Left cardiac atrium (tissue), 4 donors: ENCODE measurements at places on chromosomes 16 and 17. TPM values are rescaled to one million over a fixed set of nuclear protein-coding genes. Genes with fewer than 3 reads are reported as not detected.

DNA sequence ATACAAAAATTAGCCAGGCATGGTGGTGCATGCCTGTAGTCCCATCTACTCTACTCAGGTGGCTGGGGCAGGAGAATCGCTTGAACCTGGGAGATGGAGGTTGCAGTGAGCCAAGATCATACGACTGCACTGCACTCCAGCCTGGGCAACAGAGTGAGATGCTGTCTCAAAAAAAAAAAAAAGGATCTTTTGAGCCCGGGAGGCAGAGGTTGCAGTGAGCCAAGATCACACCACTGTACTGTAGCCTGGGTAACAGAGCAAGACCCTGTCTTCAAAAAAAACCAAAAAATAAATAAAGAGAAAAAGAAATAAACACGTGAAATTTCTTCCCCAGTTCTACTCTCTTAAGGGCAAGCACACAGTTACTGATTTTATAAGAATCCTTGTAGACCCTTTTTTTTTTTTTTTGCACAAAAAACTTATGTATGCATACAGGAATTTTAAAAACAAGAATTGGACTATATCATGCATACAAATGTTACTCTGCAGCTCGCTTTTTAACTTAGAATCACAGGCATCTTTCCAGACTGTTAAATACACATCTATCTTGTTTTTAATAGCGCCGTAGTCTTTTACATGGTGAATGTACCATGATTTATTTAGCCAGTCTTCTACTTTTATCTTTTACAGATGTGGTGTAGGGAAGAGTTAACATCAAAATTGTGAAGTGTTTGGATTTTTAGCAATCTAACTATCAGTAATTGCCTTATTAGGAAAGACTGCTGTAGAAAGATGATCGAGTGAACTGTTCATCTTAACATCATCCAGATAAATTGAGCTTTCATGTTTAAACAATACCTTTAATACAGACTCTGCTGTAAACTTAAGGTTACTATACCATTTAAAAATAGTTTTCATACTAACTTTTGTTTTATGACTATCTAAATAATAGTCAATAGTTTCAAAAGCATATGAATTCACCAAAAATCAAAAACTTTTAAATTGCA, 14.6 kb downstream of the CDH3 start:
- DNase-seq = no peak

DNA sequence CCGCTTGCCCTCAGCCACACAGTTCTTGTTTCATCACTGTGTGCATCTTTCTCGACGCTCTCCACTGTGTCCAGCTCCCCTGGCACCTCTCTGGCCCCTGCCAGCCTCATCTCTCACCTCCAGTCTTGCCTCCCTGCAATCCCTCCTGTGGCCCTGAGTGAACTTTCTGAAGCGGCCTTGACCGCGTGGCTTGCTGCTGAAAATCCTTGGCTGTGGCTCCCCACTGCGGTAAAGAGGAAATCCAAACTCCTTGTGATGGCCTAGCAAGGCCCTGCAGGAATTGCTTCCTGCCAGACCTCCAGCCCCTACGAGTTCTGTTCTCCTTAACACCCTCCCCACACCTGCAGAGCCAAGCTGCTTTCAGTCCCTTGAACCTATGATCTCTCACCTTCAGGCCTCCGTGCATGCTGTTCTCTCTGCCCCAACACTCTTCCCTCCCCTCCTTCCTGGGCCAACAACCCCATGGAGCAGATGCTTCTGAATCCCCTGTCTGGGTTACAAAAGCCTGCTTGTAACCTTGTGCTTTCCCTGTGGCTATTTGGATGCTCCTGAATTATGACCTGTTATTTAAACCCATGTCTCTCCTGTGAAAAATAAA, 33.6 kb upstream of the BRD7 start:
- no peak for DNase-seq

DNA sequence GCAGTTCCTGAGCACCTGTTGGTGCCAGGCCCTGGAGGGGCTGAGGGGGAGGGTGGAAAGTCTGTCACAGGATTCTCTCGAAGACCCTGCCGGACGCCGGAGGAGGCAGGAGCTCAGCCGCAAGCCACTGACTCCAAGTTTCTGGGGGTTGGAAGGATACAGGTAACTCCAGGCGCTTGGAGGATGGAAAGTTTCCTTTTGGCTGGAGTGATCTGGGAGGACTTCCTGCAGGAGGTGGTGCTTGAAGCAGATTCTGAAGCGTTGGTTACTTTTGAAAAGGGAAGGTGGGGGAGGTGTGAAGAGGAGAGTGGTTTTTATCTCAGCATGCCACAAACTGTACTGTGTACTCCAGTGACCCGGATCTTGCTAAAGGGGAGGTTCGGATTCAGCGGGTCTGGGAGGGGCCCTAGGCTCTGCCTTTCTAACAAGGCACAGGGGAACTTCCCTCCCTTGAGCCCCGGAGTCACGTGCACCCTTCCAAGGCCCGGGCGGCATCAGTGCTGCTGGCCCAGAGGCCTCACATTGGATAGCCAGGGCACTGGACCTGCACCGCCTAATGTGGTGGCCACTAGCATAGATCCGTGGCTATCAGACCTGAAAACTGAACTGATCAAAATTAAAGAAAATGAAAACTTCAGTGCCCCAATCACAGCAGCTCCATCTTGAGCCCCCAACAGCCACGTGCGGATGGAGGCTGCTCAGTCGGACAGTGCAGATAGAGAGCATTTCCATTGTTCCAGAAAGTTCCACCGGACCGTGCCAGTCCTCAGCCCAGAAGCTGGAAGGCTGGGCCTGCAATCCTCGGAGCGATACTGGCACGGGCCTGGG, 42.2 kb upstream of the GSE1 start:
- DNase-seq = peak; percentile 56

DNA sequence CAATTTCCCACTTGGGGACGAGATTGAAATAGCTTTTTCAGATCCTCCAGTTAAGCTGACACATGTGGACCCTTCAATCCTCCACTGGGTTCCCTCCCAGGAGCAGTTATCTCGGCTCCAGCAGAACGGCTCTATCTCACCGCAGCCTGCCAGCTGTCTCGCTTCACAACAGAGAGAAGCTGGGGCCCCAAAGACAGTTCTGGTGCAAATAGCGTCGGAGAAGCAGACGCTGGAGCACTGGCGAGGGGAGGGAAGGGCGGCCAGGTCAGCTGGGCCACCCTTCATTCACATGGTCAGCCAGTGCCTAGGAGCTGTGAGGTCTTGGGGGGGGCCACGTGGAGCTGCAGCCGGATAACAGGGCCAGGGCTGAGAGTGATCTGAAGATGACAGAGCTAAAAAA, 141.3 kb upstream of the SDK2 start:
- no peak for DNase-seq

DNA sequence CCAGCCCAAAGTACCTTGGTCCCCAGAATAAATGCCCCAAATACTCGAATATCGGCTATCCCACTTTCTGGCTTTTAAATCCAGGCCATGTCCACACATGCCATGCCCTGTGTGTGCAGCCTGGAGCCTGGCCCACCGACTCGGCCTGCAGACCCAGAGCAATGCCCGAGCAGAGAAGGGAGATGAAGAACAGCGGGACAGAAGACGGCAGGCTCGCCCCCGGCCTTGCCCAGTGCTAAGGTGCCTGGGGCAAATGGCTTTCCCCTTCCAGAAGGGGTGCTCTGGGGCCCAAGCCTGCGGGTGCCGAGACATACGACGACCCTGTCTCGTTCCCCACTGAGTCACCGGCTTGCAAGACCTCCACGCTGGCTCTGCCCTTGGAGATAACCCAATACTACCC, 8.0 kb downstream of the CLUH start:
- DNase-seq = peak; percentile 19

DNA sequence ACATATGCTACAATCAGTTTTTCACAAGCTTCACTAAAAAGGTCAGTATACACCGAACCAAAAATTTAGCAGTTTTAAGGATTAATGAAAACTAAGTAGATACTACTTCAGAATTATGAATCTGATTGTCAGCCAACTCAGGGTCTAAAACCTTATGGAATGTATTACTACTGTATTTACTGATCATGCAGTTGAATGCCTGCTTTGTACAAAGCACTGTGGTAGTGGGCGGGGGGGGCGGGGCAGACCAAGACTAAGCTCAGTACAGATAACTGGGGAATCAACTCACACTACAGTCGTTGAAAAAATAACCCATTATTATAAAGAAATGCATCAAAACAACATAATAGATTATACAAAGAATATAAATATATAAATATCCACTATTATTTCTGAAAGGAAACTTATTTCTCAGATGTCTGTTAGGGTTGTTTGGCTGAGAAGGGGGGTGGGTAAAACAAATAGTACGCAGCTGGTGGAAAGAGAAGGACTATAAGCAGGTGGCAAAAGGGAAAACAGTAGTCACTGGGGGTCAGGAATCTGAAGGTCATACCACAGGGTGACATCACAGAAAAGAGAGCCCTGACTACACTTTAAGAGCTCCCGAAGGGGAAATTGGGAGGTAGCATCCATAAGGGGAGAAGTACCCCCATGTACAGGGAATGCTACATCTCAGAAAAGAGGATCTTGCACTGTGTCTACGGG, 109.4 kb upstream of the AXIN2 start:
- DNase-seq = no peak

- peak; percentile 71 for DNase-seq
These were observed 30.5 kb downstream of the NSMCE1 start for GRCh38 chr16:27238016-27238587.

DNA sequence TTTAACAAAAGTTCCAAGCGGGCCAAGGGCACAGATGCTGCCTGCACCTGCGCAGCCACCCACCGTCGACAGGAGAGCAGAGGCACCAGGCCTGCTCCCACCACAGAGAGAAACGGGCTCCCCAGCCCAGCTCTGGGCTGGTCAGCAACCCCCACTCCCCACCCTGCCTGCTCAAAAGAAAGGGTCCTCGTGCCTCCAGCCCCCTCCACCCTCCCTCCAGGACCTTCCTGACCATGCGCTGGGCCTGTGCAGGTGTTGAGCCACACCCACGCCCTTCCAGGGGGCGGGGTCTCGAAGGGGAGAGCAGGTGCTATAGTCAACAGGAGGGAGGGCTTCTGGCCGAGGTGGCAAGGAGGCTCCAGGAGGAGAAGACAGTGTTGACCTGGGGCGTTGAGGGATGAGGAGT, 25.3 kb downstream of the ZNF778 start:
- DNase-seq = no peak

DNA sequence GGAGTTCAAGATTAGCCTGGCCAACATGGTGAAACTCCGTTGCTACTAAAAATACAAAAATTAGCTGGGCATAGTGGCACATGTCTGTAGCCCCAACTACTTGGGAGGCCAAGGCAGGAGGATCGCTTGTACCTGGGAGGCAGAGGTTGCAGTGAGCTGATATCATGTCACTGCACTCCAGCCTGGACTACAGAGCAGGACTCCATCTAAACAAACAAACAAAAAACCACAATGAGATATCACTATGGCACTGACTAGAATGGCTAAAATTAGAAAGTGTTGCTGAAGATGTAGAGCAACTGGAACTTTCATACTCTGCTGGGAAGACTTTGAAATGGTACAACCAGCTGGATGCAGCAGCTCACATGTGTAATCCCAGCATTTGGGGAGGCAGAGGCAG, 6.5 kb upstream of the TNK1 start:
- DNase-seq = no peak

- no peak for DNase-seq
These were observed 23.3 kb upstream of the CA10 start for GRCh38 chr17:52181782-52182181.

DNA sequence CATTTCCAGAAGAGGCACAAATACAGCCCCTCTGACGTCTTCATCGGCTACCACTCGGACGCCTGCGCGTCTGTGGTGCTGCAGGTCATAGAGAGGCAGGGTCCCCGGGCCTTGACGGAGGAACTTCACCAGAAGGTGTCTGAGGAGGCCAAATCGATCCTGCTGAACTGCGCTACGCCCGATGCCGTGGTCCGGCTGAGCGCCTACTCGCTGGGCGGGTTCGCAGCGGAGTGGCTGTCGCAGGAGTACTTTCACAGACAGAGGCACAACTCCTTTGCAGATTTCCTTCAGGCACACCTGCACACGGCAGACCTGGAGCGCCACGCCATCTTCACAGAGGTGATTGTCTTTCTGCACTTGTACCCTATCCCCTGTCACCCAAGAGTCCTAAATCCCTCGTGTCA, 67.0 kb upstream of the ENDOV start:
- DNase-seq = no peak

DNA sequence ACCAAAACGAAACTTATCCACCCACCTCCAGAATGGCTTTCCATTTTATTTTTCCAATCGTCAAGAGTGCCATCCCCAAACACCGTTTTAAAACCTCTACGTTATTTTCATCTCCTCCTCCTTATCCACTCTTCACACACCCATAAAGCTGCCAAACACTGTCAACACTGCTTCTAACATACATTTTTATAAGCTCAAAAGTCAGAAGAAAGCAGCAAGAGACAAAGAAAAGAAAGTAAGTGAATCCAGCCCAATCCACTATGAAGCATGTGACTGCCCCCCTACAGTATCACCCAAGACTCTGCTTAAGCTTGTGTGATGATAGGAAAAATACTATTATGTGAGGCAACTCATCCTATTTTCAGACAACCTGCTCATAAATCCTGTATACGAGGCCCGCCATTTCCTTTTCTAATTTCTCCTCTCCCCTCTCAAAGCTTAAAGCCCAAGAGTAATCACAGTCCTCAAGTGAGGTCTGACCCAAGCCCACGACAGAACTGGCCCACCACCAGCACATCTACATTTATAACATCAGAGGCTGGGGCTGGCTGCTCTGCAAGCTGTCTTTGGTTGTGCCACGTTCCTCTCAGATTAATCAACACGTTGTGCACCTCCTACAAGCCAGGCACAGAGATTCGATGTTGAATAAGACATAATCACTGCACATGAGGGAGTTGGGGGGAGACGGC, 16.3 kb downstream of the USP31 start:
- DNase-seq = peak; percentile 54

GRCh38 chr17:37079735-37080134, 131.0 kb downstream of the AATF start:
- no peak for DNase-seq

- no peak for DNase-seq
These were observed 13.5 kb downstream of the SOX8 start for GRCh38 chr16:995087-995486.

DNA sequence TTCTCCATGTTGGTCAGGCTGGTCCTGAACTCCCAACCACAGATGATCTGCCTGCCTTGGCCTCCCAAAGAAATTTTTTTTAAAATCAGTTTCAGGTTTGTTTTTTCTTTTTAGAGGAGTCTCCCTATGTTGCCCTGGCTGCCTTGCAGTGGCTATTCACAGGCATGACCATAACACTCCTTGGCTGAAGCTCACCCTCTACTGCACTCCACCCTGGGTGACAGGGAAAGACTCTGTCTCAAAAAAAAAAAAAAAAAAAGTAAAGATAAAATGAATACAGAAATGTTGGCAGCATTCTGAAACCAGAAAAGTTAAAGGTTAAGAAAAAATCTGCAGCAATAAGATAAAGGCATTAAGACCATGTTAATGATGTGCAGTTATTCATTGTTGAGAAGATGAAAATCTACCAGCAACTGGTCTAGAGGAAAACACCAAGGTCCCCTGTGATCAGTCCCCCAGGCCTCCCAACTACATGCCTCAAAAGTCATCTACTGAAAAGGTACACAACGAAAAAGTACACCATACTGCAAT, 15.1 kb downstream of the YWHAE start:
- no peak for DNase-seq

- no peak for DNase-seq
These were observed 1326.6 kb upstream of the GOT2 start for GRCh38 chr16:60060731-60061130.

GRCh38 chr17:81053041-81053970, 18.4 kb downstream of the BAIAP2 start:
- no peak for DNase-seq

The LGALS9C gene
- not detected for total RNA-seq

The DNAAF1 gene
- total RNA-seq = not detected

The SYCE1L gene
- 1.1 TPM for total RNA-seq

The ZNF500 gene
- 6.3 TPM for total RNA-seq

The C17orf100 gene
- 0.59 TPM for total RNA-seq

The KRT16 gene
- total RNA-seq = 1.1 TPM

The PLXDC1 gene
- total RNA-seq = 18.0 TPM

The ZFP90 gene
- 13.2 TPM for total RNA-seq

The WNK4 gene
- total RNA-seq = not detected

The ZNF319 gene
- total RNA-seq = 8.1 TPM
